ENCODE measurements at places on chromosomes 6 and 20. TPM values are rescaled to one million over a fixed set of nuclear protein-coding genes. Genes with fewer than 3 reads are reported as not detected.
A peak's percentile ranks its signal among the peaks of the same experiment; 100 is the strongest.

DNA sequence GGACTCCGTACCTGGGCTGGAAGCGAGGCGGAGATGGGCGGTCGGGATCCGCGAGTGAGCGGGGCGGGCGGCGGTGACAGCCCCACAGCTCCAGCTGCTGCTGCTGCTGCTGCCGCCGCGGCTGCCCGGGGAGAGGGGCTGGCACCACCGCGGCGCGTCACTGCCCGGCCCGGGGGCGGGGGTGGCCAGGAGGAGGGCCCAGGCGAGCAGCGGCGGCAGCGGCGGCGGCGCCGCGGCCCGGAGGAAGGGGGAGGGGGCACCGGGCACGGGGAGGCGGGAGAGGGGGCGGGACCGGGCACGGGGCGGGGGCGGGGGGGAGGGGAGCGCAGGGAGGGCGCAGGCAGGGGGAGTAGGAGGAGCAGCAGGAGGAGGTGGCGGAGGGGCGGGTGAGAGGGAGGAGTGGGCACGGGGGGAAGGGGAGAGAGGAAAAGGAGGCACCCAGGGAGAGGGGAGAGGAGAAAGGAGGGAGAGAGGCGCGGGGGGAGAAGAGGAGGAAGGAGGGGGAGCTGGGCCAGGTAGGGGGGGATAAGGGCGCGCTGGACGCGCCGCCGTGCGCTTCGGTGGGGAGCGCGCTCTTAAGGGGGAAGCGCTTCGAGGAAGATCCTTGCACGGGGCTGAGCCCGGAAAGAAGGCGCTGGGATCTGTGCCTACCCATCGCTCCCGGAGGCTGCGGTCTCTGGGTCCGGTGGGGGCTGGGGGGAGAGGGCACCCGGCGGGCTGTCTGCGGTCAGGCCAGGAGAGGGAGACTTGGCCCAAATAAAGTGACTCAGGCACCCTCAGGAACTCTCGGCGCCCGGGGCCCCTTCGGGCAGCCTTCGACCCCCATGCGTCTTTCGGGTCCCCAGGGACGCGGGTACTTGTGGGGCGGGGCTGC is 101.5 kb downstream of the NOL4L start:
- peak; percentile 85 for DNase-seq

- peak; percentile 29 for DNase-seq
Measured at GRCh38 chr6:138803861-138804260, 8.0 kb downstream of the ECT2L start.

DNA sequence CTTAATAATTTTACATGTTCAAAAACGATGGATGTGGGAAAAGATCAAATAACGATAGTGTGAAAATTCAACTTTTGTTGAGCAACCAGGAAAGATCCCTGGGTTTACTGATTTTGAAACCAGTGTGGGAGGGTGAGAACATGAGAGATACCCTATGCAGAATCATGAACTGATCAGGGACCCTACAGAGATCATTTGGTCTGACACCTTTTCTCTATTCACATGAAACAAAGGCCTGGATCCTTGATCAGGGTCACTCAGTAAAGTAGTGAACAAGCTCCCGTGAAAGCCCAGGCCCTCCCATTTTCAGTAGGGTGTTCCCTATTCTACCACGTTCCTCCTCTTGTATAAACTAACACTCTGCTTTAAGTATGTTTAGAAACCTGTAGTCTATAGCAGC is 60.5 kb upstream of the DUSP22 start:
- DNase-seq, result no peak

- peak; percentile 17 for DNase-seq
Measured at GRCh38 chr6:42710316-42710715, 12.1 kb downstream of the PRPH2 start.

DNA sequence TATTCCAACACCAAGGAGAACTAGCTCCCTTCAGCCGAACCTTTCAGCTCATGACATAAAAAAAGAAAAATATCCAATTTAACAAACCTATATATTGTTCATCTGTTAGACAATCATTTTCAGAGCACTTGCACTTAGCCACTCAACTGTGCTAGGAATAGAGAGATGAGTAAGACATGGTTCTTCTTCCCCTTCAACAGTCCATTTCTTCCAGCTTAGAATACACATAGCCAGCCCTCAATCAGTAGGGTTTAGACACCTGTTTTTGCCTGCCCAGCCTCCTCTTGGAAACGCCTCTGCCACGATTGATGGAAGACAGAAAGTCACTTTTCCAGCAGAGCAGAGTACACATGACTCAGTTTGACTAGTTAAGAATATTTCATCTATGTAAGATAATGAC is 21.8 kb downstream of the ADNP start:
- no peak for DNase-seq

DNA sequence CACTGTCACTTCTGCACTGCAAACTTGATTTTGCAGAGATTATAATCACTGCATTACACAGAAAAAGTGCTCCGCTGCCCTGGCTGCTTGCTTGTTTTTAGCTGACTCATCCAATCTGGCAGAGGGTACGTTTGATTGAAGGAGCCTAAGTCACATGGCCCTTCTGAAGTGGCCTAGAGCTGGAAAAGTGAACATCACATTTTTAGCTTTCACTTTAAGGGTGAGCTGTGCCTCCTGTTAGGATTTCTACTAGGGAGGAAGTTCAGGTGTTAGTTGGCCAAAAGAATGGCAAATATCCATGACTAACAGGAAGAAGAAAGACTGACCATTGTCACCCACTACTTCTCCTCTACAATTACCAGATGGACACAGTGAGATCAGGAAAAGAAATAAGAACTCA is 889.1 kb upstream of the MAP3K7 start:
- DNase-seq, result no peak

DNA sequence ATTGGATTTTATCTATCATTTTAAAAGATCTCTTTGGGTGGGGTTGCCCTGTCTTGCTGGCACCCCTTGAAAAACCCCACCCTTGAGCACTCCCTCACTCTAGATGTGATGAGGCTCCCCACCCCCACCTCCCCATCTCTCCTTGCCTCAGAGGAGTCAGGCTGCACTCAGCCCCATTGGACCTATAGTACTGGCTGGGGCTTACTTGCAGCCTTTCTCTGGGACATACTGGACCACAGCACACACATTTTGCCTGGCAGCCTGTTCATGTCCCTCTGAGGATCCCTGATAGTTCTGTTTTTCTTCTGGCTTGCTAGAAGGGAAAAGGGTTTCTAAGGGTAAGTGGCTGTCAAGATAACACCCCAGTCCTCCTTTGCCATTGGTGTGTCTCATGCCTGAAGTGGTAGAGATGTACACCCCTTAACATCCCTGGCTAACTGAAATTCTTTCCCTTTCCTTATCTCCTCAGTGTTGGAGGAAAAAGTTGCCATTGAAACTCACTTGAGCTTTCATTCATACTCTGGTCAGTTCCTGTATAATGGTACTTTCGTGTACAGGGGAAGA is 553.4 kb upstream of the CITED2 start:
- no peak for DNase-seq

GRCh38 chr6:169172946-169173345 is 80.7 kb downstream of the THBS2 start:
- DNase-seq, result no peak

Gene GJA1
- 736 TPM for total RNA-seq

Gene WFDC12
- not detected for total RNA-seq

Gene LY6G5C
- total RNA-seq, result 0.48 TPM

GRCh38 chr6:125952764-125953501 is 3.6 kb upstream of the HINT3 start:
- no peak for DNase-seq

DNA sequence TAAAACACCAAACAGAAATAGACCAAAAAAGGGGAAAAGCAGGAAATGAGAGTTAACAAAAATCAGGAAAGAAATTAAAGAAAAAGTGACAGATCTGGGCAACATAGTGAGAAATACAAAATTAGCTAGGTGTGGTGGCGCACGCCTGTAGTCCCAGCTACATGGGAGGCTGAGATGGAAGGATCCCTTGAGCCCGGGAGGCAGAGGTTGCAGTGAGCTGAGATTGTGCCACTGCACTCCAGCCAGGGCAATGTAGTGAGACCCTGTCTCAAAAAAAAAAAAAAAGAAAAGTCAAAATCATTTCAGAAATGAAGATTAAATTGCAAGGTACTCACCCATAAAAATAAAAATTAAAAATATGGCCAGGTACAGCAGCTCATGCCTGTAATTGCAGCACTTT is 13.0 kb upstream of the GRM4 start:
- DNase-seq, result no peak

DNA sequence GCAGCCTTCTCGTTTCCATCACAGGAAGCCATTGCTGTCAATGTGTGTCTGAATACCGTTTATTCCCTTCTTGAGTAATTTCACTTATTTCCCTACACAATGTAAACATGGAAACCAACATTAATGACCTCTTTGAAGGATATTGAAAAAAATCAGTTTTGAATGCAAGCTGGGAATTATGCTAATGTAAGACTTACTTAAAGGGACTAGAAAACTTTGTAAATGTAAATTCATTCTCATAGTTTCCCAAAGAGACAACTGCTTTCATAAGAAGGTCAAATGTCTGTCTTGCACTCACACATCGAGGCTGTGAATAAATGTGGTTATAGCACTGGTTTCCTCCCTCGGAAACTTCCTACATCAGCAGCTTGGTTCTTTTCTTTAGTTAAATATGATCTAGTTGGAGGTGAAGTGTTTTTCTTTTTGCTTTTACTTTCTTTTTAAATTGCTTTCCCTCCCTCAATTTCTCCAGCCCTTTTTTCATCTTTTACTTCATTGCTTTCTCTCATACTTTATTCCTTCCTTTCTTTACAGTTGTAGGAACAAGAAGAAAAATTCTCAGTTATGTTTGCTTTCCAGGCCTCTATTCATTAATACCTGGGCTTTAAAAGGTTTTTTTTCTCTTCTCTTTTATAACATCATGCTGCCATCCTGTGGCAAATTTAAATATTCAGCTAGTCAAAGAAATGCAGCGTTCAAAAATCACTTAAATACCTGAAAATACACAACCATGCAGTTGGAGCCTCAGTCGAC is 108.3 kb downstream of the TNFAIP3 start:
- peak; percentile 27 for DNase-seq

DNA sequence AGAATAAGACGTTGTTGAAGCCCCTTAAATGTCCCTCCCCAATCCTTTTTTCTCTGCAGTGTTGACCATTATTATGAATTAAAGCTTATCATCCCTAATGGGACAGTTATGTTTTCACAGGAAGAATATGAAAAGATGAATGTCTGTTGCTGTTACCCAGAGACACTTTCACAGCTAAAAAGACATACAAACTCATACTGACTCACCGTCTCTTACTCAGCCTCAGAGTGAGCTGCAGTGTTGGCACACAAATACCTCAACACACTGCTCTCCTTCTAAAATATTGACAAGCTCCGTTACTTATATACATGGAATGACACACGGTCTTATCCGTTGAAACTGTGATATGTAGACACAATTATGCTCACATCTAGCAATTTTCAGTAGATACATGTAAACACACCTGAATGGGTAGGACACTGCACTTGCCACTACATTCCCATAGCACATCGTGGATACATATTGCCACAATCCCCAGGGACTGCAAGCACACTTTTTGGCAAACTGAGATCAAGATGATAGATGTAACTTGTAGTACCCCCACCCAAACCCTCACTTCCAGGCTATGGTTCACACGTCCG is 9.6 kb upstream of the SAPCD1 start:
- DNase-seq, result no peak

Gene MAS1
- 1.7 TPM for total RNA-seq

Gene PHACTR1
- total RNA-seq, result 3.6 TPM

- no peak for DNase-seq
Measured at GRCh38 chr6:11028959-11029358, 15.1 kb downstream of the ELOVL2 start.

DNA sequence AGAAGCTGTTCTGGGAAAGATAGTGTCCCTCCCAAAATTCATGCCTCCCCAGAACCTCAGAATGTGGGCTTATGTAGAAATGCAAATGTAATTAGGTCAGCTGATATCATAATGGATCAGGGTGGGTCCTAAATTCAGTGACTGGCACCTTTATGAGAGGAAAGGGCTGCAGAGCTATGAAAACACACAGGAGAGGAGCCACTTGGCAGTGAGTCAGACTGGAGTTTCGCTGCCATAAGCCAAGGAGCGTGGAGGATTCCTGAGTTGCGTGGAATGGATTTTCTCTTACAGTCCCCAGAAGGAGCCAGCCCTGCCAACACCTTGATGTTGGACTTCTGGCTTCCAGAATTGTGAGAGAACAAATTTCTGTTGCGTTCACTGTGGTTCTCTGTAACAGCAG is 249.8 kb upstream of the PMEPA1 start:
- DNase-seq, result no peak

GRCh38 chr6:14520029-14520428 is 402.5 kb downstream of the CD83 start:
- no peak for DNase-seq

- no peak for DNase-seq
Measured at GRCh38 chr6:170317076-170317475, 10.5 kb downstream of the FAM120B start.

GRCh38 chr6:98843271-98844243 is 9.2 kb downstream of the POU3F2 start:
- DNase-seq, result no peak

GRCh38 chr20:51554538-51555165 is 12.1 kb upstream of the NFATC2 start:
- no peak for DNase-seq

DNA sequence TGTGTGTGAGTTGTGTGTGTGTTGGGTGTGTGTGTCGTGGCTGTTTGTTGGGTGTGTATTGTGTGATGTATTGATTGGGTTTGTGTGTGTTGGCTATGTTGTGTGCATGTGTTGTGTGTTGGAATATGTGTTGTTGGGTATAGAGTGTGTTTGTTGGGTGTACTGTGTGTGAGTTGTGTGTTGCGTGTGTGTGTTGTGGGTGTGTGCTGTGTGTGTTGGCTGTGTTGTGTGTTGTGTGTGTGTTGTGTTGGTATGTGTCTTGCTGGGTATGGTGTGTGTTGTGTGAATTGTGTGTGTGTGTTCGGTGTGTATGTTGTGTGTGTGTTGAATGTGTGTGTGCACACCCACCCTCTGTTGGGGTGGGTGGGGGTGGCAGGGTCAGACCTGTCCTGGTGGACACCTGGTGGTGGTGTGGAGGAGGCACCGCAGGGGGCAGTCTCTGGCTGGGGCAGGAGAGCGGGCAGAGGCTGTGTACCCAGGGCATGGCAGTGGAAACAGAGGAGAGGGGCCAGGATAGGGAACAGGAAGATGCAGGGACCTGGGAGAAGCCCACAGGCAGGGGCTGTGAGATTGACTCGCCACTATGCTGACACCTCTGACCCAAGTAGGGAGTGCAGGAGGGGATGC is 25.5 kb upstream of the PXDC1 start:
- no peak for DNase-seq

GRCh38 chr6:134026597-134026996 is 25.8 kb downstream of the SLC2A12 start:
- DNase-seq, result no peak

DNA sequence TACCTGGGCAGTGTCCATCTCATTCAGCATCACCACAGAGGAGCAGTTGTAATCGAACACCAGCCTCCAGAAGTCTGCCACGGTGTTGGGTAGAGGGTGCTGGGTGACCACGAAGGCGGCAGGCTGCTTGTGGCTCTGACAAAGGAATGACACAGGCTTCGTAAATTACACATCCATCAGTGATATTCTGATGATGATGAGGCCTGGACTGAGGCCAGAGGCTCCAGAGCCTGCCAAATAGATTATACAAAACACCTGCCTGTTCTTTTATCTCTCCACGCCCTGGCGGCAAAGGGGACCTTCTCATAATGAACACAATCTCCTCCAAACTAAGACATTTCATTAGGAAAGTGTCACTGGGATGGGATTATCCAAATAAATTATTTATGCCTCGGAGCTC is 480.2 kb upstream of the CHD6 start:
- no peak for DNase-seq

- no peak for DNase-seq
Measured at GRCh38 chr6:12962529-12962928, 246.0 kb downstream of the PHACTR1 start.

GRCh38 chr6:138028893-138029292 is 78.3 kb downstream of the PERP start:
- DNase-seq, result no peak

- DNase-seq, result no peak
Measured at GRCh38 chr6:6330407-6330806, 9.9 kb upstream of the F13A1 start.

Measured in umbilical cord (tissue), 2 donors.